ENCODE measurements at places on chromosomes 6 and 20. TPM values are rescaled to one million over a fixed set of nuclear protein-coding genes. Genes with fewer than 3 reads are reported as not detected.

GRCh38 chr6:44712353-44713111, 325.0 kb downstream of the CDC5L start:
- H3K36me3 ChIP-seq = no peaks in the 10 kb centered on the region
- DNase-seq = no peak
- no peak overlapping the region for H3K4me3 ChIP-seq
- peaks cover 7% of the 10 kb centered on the region for H3K27me3 ChIP-seq

GRCh38 chr20:21509597-21510371, 4.1 kb downstream of the NKX2-2 start:
- H3K27me3 ChIP-seq = peaks cover 88% of the 10 kb centered on the region
- H3K27ac ChIP-seq = no peak overlapping the region

The ASIP gene
- total RNA-seq = not detected

The BEND6 gene
- 23.6 TPM for total RNA-seq

Measured in osteoblast (primary cell).